ENCODE measurements at places on chromosomes 12 and 14.

DNA sequence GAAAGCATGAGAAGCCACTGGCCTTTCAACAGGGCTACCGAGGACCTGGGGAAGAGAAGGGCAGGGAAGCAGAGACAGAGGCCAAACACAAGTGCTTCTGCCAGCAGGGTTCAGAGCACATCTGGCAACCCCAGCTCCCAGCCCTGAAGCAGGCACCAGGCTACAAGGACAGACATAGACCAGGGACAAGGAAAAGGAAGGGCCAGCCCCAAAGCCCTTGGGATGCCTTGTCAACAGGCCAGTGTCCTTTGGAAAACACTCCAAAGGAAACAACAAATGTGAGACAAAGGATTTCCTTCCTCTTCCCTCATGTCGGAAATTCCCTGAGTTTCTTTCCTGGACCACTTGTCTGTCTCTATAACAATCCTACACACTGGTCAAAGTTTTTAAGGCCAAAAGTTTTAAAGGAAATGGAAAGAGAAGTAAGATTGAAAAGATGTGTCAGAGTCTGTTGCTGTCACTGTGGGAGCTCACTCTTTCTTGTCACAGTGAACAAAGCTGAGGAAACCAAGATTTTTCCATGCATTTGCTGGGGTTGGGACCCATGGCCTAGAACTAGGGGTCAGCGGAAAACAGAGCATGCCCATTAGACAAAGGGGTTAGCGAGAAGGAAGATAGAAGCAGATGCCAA is 59.4 kb downstream of the TTC9 start:
- no peak for DNase-seq

GRCh38 chr14:55457496-55457895 is 17.1 kb upstream of the TBPL2 start:
- no peak for DNase-seq

DNA sequence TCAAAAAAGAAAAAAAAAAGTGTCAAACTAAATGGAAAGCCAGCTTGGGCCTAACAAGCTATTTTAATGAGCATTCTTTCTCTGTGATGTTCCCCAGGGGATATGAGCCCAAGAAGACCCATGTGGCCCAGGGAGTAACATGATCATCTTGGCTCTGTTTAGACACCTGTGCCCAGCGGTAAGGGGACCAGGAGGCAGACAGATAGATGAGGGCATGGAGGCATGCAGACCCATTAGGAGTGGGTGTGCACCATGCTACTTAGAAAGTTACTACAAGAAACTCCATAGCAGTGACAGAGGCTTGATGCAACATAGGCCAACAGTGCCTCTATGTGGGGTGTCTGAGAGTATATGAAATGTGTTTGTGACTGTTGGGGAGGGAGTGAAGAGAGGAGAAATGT is 3.1 kb upstream of the CREBL2 start:
- DNase-seq: no peak

DNA sequence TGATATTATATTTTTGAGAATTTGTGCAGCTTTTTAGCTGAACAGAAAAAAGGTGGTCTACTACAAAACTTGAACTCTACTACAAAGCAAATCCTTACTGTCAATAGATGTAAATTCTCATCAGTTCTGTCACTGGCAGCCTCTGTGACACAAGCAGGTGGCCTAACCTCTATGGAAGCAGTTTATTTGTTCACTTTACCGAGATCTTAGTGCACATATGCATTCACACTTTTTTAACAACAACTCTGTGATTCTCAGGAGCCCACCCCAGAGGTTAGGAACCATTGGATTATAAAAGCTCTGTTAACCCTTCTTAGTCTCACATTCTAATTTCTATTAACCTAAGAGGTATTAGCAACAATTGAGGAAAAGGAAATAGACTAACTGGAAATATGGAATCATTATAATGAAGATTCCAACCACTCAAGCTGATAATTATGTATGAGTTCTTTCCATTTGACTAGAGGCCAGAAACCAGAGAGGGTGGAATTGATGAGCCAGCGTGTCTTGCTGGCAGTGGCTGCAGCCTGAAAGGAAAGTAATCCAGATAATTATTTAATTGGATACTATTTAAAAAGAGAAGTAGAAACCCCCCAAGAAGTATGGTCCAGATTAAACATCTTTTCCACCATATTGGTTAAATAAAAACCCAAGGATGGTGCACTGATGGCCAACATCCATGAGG is 451.1 kb downstream of the TMEM117 start:
- DNase-seq: no peak

- no peak for DNase-seq
Observed at GRCh38 chr14:100612986-100613385, 25.8 kb upstream of the BEGAIN start.

DNA sequence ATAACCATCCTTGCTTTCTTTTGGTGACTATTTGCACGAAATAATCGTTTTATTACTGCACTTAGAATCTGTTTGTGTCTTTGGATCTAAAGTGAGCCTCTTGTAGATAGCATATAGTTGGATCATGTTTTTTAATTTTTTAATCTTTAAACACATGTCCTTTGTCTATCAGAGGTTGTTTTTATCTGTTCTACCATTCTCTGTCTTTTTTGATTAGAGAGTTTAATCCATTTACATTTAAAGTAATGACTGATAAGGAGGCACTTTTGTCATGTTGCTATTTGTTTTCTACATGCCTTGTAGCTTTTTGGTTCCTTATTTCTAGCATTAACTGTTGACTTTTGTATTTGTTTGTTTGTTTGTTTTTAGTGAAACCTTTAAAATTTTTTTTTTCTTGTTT is 506.2 kb upstream of the RGS6 start:
- DNase-seq: no peak

DNA sequence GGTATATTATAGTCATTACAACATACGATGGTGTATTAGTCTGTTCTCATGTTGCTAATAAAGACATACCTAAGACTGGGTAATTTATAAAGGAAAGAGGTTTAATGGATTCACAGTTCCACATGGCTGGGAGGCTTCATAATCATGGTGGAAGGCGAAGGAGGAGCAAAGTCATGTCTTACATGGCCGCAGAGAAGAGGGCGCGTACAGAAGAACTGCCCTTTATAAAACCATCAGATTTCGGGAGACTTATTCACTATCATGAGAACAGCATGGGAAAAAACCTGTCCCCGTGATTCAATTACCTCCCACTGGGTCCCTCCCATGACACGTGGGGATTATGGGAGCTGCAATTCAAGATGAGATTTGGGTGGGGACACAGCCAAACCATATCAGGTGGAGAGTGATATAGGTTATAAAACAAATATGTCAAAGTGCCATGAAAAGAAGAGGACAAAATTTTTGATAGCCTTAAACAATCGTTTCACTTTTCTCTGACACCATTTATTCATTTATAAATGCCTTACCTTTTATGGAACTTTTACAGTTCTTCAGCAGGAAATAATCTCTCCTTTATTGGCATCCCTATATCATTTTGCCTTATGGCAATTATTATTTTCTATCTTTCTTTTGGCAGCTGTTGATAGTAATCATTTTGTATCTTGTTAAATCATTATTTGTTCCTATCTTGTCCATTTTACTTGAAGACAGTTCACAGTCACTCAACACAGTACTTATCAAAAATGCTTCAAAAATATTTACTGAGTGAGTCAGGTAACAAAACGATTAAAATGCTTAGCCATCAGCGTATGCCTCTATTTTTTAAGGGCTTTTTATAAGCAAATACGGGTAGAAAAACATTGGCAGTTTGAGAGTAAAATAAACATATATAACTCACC is 196.0 kb downstream of the RAD51B start:
- DNase-seq: no peak

DNA sequence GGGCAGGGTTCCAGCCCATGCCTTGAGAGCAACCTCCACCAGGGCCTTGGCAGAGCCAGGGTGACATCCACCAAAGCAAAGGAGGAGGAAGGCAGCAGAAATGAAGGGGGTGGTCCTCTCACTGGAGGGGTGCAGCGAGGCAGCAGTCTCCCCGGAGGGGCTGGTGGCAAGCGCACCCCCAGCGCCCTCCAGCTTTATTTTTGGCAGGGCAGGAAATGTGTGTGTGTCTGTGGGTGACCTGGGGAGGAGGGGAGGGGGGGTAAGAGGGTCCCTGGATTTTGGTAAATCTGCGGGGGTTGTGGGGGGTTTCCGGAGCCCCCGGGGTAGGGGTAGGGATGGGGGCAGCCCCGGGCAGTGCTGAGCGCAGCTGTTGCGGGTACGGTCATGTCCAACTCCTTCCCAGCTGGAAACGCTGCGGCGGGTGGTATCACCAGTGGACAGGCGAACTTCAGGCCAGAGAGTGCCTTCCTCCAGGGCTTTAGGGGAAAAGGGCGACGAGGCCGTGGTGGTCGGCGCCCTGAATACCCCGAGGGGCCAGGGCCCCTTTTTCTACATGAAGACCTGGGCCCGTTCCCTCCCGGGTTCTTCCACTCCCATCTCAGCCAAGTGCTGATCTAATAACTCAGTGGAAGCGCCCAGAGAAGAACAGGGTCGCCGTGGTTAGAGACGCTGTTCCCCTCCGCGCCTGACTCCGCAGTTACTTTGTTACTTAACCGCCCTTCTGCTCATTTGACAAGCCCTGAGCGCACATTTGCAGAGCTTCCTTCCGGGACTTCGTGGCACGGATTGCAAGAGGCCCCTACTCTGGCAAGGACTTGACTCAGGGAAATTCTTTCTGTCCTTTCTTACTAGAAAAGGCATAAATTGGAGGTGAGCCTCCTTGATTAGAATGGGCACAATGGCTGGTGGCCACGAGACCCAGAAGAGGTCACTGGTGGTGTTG is 55.2 kb downstream of the FOS start:
- no peak for DNase-seq

DNA sequence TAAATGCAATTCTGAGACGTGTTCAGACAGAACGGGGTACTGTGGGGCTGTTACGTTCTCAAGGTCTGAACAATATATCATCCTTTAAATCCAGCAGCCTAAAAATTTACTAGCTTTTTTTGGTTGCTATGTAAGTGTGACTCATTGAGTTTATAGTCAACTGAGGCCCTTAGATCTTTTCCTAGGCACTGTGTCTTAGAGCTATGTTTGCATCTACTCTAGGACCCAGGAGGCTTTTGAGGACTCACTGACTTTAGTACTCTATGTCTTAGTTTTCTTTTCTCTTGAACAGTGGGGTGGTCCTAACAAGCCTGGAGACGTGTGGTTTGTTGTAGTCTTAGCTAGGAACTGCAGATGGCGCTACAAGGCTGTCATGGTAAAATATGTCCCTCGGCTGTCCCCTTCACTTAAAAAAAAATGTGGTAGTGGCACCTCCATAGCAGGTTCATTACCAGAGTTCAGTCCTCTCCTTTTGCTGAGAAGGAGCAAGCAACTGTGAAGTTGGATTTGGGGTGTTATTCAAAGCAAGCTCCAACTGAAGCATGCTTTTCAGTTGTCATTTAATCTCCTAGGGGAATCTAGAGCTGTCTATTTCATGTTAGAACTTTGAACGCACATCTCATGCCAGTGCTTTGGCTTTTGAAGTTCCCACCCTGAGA is 8.7 kb upstream of the SPATS2 start:
- peak; percentile 55 for DNase-seq

DNA sequence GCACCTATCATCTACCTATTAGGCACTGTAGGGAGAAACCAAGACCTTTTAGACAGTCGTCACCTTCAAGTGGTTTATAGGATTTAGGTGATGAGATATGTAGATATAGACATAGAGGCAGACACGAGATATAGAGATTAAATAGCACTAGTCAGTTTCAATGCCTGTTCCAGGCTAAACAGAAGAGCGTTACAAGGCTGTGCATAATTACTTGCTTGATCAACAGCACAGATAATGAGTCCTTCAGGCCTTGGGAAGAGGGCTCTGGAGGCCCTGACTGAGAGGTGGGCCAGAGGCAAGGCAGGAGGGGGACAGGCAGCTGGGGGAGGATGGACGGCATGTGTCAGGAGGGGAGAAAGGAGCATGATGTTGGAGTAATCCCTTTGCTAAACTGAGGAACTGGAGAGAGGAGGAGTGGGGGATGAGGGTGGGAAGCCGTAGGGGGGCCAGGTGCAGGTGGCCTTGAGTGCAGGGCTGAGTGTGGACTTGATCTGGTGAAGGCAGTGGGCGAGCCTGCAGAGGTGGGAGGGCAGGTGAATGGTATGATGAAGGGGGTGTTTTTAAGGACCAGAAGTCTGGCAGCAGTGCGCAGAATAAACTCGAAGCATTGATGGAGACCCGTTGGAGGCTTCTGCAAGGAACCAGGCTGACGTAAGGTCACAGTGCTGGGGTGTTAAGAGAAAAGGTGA is 43.9 kb upstream of the ATP23 start:
- no peak for DNase-seq

GRCh38 chr12:21434699-21435098 is 2.8 kb upstream of the PYROXD1 start:
- no peak for DNase-seq

GRCh38 chr12:1643905-1644533 is 15.0 kb downstream of the WNT5B start:
- DNase-seq: no peak

- no peak for DNase-seq
Observed at GRCh38 chr12:1724250-1724649, 33.4 kb downstream of the ADIPOR2 start.

- no peak for DNase-seq
Observed at GRCh38 chr12:114193474-114193873, 212.5 kb downstream of the TBX5 start.

Measured in HuH-7.5 (cell line).